ENCODE measurements at places on chromosomes 1 and 21.
A peak's percentile ranks its signal among the peaks of the same experiment; 100 is the strongest.

GRCh38 chr1:244863491-244864252 lies 671 bp downstream of the HNRNPU start:
- H3K36me3 ChIP-seq, result peaks cover 25% of the 10 kb centered on the region
- no peaks in the 10 kb centered on the region for H3K27me3 ChIP-seq
- H3K27ac ChIP-seq, result peak overlapping the region; percentile 96
- DNase-seq, result no peak

- H3K36me3 ChIP-seq, result no peaks in the 10 kb centered on the region
- no peak for DNase-seq
- no peak overlapping the region for H3K4me3 ChIP-seq
- H3K27me3 ChIP-seq, result peaks cover 25% of the 10 kb centered on the region
- peaks cover 15% of the 10 kb centered on the region for H3K4me1 ChIP-seq
Observed at GRCh38 chr1:154859151-154859785, 10.8 kb downstream of the KCNN3 start.

DNA sequence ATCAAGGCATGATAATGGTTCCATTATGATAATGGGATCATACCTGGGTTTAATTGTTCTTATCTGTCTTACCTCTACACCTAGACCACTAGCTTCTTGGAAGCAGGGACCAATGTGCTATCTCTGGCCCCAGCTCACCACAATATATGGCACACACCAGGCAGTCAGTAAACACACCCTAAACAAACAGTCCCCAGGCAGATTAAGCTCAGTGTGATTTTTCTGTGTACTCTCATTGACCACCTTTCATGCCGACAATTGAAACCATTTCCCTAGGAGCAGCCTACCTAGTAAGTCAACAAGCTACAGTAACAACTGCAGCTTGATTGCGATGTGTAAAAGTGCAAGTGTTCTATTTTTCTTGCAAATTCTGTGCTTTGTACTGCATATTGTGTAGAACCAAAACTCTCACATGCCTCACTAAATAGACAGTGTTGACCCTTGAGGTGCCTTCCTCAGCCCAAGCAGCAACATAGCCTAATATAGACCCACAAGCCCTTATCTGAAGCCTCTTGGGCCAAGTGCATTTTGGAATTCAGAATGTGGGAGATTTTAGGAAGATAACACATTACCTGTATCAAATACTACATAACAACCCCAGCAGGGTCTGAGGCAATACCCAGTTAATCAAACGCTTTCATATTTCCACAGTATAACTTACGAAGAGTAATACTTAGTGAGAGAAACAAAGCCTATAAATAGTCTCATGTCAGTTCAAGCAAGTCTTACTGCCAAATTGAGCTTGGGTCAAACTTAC lies 32.0 kb downstream of the INPP5B start:
- DNase-seq, result no peak
- H3K27me3 ChIP-seq, result no peaks in the 10 kb centered on the region
- H3K4me3 ChIP-seq, result no peak overlapping the region

DNA sequence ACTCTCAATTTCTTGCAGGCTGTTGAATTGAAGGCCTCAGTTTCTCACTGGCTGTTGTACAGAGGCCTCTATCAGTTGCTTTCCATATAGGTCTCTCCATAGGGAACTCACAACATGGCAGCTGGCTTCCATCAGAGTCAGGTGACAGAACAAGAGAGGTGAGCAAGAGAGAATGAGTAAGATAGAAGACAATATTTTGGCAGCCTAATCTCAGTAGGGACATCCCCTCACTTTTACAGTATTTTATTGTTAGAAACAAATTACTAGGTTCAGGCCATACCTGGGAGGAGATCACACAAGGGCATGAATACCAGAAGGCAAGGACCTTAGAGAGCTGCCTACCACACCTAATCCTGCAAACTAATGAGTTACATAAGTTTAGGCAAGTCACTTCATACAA lies 162.8 kb downstream of the ATP6V1G3 start:
- no peaks in the 10 kb centered on the region for H3K4me1 ChIP-seq
- no peaks in the 10 kb centered on the region for H3K27me3 ChIP-seq
- H3K36me3 ChIP-seq, result no peaks in the 10 kb centered on the region

DNA sequence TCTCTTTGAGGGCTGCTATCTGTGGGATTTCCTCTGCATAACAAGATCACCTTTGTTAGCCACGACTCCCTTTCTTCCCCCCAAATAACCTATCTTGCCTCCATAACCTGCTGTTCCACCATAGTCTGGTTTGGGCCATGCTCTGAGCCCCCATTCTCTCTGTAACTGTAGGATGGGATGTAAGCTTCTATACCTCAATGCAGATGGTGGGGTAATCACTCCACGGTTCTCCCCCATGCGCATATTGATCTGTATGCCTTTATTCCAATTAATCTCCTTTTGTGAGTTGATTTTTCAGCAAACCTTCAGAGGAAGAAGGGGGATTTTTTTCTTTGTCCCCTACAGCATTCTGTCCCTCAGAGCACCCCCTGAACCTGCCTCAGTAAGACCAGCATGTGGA lies 170.1 kb upstream of the IRF2BP2 start:
- H3K27me3 ChIP-seq, result peaks cover 43% of the 10 kb centered on the region
- H3K4me3 ChIP-seq, result no peak overlapping the region
- H3K27ac ChIP-seq, result no peak overlapping the region
- no peaks in the 10 kb centered on the region for H3K36me3 ChIP-seq

GRCh38 chr1:17538010-17538409 lies 1.5 kb upstream of the ARHGEF10L start:
- no peaks in the 10 kb centered on the region for H3K27me3 ChIP-seq
- DNase-seq, result no peak
- H3K27ac ChIP-seq, result no peak overlapping the region
- no peak overlapping the region for H3K4me3 ChIP-seq

- H3K4me1 ChIP-seq, result no peaks in the 10 kb centered on the region
- no peak overlapping the region for H3K27ac ChIP-seq
- no peak for DNase-seq
- no peak overlapping the region for H3K4me3 ChIP-seq
- no peaks in the 10 kb centered on the region for H3K36me3 ChIP-seq
- H3K27me3 ChIP-seq, result peaks cover 6% of the 10 kb centered on the region
Observed at GRCh38 chr1:115797486-115797885, 29.0 kb upstream of the CASQ2 start.

DNA sequence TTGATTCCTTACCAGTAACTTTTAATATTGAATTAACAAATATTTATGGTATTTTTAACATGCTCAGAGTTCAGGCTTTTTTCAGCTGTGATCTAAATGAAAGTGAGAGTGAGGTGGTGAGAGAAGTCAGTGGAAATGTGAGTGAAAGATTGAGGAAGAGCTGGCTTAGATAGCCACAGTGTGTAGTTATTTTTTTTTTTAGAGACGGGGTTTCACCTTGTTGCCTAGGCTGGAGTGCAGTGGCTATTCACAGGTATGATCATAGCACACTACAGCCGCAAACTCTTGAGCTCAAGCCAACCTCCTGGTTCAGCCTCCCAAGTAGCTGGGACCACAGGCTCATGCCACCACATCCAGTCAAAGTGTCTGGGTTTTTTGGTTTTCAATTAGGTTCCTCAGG lies 10.9 kb downstream of the RNF11 start:
- H3K36me3 ChIP-seq, result no peaks in the 10 kb centered on the region
- no peak overlapping the region for H3K4me3 ChIP-seq
